ENCODE measurements at places on chromosomes 13 and 19.

DNA sequence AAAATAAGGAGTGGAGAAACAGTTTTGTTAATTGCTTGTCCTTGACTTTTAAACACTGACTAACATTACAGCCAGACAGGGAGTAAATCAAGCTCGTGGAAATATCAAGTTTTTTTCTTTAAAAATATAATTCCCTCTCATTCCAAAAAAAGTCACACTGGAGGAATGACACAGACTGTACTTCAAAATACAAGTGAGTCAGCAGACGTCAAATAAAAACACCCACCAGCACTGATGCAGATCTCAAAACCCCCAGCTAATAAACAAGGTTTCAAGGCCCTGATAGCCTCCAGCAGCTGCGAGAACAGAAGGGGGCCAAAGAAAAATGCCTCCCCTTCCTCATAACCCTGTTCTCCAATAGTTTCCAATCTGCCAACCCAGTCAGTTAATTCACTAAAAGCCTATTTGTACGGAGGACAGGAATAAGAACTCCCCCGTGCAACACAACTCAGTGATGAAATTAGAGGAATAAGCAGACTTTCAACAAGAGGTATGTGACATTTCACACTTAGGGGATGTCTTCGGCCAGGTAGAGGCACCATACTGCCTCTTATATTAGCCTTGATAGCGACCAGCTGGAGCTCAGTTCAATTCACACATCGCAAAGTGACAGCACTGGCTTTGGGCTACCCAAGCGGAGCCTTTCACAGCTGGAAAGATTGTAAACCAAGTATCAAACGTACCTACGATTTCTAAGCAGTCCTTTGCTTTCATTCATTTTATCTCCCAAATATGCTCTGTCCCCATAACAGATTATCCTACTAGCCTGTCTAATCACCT lies 561.0 kb upstream of the KLF12 start:
- DNase-seq = no peak

DNA sequence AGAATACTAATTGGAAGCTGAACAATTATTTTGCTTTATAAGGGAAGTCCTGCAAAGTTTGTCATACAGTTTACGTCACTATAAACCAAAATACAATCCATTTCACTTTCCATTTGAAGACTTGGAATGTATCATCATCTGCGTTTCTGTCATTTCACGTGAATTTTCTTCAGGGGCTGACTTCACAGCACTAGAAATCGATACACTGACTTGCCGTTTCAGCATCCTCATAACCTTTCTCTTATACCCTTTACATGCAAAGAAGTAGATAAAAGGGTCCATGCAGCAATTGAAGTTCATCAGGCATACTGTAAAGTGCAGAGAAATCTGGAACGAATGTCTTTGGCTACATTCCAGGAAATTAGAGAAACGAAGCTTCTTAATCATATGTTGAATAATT lies 12.2 kb downstream of the GPR183 start:
- DNase-seq = no peak

- no peak for DNase-seq
Measured at GRCh38 chr13:44726214-44726613, 150.1 kb upstream of the TSC22D1 start.

GRCh38 chr19:41688098-41688497 lies at the start of gene CEACAM7:
Gene CEACAM7, minus strand, starts transcription at chr19:41688270. Its CDS starts 105 bp downstream, at chr19:41688165.
- no peak for DNase-seq

GRCh38 chr19:30911491-30911890 lies 437.7 kb downstream of the TSHZ3 start:
- DNase-seq = no peak

- no peak for DNase-seq
Measured at GRCh38 chr13:94139393-94139995, 340.0 kb downstream of the DCT start.

GRCh38 chr13:49690133-49690994 lies 922 bp downstream of the EBPL start:
- no peak for DNase-seq

DNA sequence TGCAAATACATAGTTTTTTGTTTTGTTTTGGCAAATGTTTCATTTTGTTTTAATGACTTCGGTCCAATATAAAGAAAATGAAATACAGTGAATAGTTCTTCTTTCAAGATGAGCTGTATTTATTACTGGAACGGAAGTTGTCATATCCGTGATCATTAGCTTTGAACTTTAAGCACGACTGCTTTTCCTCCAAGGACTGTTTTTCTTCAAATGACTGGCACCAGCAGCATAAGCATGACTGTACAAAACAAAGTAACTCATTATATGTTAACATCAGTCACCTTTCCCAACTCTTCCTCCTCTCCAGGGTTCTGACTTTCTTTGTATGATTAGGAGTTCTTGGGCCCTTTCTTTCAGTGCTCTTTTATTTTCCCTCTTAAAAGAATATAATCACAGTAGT lies 20.5 kb downstream of the EDNRB start:
- DNase-seq = no peak

GRCh38 chr19:52635786-52636570 lies 2.2 kb downstream of the ZNF83 start:
- no peak for DNase-seq

DNA sequence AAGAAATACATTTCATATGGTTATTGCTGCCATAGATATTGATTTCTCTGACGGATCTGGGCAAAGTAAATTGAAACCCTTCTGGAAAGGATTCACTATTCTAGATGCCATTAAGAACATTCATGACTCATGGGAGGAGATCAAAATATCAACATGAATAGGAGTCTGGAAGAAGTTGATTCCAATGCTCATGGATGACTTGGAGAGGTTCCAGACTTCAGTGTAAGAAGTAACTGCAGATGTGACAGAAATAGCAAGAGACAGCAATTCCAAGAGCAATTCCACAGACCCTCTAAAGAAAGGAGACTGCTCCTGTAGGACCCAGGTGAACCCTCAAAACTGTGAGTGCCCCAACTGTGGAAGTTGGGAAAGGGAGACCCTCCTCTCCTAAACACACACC lies 30.9 kb upstream of the KCTD12 start:
- DNase-seq = no peak

- no peak for DNase-seq
Measured at GRCh38 chr19:8938576-8938975, 71.6 kb downstream of the MUC16 start.

DNA sequence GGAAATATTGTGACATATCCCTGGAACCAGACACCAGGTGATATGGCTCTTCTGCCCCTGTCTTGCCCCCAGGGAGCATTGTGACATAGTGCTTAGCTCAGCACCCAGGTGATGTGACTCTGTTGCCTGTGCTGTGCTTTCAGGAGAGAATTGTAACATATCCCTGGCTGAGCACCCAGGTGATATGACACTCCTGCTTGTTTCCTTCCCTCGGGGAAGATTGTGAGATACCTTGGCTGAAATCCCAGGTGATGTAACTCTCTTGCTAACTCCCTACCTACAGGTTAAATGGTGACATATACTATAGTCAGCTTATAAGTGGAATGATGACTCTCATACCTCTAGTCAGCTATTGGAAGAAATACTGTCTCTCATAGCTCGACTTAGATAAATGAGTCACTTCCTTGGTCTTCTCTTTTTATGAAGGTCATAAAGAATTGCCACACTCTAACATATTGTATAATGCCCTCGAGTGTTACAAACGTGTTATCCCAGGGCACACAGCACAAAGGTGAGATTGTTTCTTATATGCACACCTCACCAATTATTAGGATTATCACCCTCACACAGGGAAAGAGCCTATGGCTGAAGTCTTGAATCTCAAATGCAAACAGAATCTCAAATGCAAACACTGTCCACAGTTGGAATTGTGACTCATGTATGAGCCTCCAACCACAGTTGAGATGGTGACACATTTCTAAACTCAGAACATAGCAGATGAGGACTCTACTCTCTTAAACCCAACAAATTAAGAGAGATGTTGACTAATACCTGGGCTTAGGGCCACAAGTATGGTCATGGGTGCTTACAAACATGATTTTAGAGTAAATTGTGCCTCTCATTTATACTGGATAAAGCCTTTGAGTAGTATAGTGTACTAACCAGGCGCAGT lies 32.7 kb upstream of the ZNF254 start:
- no peak for DNase-seq

GRCh38 chr13:44274771-44275205 lies 98.8 kb upstream of the SERP2 start:
- no peak for DNase-seq

DNA sequence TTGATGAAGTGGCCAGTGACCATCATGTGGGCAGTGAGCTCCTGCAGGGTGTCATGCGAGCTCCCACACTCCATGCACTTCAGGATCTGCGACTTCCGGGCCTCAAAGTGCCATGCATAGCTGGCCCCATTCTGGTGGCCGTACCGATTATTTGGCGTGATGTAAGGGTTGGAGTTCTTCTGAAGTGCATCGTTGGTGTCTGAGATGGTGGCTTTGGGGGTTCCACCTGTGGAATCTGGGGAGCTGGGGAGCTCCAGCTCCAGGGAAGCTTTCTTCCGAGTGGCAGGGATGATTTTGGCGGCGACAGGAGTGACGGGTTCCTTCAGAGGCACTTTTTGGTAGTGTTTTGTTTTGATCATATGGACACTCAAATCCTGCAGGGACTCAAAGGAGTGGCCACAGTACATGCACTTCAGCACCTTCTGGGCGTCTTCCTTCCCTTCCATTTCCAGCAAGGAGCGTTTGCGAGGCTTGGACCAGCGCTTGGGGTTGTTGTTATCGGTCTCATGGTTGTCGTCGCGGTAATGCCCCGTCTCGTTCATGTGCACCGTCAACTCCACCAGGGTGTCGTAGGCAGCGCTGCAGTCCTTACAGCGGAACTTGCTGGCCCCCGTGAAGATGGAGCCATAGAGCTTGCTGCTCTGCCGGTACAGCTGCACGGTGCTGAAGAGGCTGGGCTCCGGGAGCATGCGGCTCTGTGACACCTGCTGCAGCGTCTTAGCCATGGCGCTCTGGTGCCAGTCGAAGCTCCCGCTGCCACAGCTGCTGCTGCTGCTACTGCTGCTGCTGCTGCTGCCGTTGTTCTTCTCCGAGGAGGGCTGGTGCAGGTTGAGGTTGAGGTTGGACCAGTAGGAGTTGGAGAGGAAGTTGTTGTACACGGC lies 70.4 kb downstream of the TSHZ3 start:
- no peak for DNase-seq

DNA sequence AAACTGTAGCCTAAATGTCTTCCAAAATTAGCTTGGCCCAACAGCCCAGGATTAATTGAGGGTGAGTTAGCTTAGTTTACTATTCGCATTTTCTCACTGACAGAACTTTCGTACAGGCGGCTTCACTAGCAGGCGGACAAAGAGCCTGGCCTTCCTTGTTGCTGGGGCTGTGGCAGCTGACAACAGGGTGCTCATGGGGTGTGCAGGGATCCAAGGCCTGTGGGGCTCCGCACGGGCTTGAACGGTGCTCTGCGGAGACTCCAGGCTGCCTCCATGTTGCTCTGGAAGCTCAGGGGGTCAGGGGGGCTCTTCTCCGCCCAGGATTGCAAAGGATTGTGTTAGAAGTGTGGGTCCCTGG lies 36.3 kb upstream of the DPRX start:
- DNase-seq = no peak

DNA sequence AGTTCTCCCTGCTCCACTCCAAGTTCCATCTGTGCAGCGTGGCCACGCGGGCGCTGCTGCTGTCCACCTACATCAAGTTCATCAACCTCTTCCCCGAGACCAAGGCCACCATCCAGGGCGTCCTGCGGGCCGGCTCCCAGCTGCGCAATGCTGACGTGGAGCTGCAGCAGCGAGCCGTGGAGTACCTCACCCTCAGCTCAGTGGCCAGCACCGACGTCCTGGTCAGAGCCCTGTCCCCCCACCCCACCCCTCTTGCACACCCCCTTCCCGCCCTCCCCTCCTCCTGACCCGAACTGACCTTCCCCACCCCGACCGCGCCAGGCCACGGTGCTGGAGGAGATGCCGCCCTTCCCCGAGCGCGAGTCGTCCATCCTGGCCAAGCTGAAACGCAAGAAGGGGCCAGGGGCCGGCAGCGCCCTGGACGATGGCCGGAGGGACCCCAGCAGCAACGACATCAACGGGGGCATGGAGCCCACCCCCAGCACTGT lies 11.6 kb downstream of the FUZ start:
- DNase-seq = no peak
